Mesenchymal stem cell (in vitro differentiated cells and primary cell): ENCODE measurements at places on chromosomes 4 and X.
A peak's percentile ranks its signal among the peaks of the same experiment; 100 is the strongest.

DNA sequence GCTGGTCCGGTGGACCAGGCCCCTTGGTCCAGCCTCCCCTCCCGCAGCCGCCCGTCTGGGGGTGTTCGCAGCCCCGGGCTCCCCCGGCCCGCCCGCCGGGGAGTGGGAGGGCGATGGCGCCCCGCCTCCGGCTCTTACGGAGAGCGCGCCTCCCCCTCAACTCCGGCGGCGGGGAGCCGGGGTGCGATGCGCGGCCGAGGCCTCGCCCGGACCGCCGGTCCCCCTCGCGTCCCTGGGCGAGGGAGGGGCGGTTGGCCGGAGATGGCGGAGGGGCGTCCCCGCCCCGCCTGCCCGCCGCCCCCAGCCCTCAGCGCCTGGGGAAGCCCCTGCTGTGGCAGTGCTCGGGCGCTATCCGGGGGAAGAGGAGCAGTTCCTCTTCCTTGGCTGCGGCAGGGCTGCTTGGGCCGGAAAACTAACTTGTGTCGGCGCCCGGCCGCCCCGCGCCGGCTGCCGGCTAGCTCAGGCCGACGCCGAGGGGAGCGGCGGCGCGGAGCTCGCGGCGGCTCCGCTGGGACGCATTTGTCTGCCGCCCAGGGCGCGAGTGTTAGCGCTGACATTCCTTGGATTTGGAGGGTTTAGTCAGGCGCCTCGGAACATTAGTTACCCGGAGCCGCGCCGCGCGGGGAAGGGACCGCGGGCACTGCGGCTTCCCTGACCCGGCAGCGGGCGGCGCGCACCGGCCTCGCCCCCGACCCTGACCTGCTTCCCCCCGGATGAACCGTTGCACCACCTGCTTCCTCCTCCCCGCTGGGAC is 994 bp downstream of the GALNT7 start:
- peak; percentile 73 for DNase-seq

GRCh38 chr4:150268444-150268843 is 190.2 kb downstream of the DCLK2 start:
- peak; percentile 30 for DNase-seq

DNA sequence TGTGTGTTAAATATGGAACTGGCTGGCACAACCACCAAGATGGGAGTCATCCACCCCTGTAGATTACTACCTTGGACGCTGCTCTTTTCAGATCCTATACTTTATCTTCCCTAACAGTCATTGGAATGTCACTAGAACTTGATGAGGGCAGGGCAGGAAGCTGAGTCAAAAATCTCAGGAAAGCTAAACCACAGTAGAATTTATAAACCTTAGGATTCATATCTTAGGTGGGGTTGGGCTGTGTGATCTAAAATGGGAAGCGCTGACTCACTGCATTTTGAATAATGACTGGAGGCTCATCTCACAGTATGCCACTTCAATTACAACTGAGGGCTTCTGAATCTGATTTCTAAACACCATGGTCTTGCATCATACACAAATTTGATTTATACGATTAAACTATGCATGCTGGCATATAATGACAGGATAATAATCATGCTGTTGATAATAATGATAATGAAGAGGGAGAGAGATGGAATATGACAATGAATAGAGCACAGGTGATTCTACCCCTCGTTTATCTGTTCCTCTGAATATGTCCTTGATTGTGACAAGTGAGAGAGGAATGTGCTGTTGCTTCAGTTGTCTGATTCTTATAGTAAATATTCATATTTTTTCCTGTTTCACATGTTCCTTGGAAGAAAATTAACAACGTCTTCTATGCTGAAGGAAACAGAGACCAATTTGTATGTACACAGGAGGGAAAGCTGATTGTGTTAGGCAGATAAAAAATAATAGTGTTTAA is 270.3 kb upstream of the HS3ST1 start:
- peak; percentile 38 for DNase-seq

- no peak for DNase-seq
Measured at GRCh38 chr4:6795821-6796220, 13.3 kb downstream of the KIAA0232 start.

GRCh38 chrX:101229170-101229569 is 9.6 kb downstream of the DRP2 start:
- DNase-seq = peak; percentile 64

DNA sequence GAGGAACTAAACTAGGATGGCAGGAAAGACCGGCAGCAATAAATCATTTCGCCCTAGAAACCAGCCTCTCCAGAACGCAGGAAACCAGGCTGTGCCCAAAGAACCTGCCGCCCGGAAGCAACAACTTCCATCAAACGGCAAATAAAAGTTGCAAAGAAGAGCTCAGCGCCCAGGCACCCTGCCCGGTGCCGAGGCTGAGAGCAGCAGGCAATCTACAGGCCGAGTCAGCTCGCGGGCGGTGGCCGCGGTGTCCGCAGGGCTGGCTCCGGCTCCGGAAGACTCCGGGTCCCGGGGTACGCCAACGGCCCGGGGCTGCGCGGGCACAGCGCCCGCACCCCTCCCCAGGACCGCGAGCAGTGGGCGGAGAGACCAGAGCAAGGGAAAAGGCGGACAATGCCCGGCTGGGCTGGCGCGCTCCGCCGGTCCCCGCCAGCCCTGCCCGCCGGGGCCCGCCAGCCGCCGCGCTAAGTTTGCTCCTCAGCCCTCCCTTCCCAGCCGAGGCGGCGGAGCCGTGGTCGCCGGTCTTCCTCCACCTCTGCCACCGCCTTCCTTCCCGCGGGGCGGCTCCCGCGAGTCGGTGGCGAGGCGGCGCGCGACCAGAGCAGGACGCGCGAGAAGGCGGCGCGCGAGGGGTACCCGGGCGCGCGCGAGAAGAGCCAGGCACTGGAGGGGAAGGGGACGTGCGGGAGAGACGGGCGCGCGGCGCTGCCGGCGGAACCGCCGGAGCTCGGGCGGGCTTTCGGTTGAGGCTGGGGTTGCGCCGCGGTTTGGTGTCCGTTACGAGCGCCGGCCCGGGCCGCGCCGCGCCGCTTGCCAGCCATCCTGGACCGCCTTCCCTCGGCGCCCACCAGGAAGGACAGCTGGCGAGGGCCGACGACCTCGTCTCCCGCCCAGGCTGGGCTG is 733 bp downstream of the FRYL start:
- DNase-seq = peak; percentile 71

DNA sequence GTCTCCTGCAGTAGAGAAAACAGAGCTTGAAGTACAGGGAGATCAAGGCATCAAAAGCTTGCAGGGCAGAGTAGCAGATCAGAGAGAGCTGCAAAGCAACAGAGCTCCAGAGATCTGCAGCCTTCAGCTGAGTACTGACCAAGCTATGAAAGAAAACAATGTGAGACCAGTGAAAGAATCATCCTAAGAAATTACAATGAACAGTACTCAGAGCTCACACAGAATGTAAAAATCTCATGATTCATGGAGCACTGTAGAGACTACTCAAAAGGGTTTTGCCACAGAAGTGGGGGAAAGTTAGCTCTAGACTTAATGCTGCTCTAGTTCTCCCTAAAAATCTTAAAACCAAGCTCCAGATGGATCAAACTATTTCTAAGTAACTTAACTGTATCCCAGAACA is 80.0 kb upstream of the MAB21L2 start:
- no peak for DNase-seq

DNA sequence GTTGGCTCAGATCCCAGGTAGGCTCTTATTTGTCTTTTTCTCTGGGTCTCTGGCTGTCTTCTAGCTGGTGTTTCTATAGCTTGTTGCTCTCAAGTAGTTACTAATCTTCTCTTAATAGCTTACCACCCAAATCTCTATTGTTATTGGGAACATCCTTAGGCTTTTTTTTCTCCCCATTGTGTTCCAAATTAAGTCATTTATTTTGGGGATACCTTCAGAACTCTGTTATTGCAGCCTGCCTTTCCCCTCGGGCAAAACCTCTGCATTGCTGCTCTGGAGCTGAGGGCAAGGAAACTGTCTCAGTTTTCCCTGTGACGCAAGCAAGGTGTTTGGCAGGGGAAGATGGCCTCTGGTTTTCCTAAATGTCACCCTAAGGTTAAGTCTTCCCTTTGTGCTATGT is 338.1 kb upstream of the ZCCHC13 start:
- no peak for DNase-seq

- peak; percentile 72 for DNase-seq
Measured at GRCh38 chrX:118420462-118420861, 74.6 kb downstream of the WDR44 start.

GRCh38 chr4:105674011-105674410 is 34.5 kb downstream of the INTS12 start:
- no peak for DNase-seq

- DNase-seq = no peak
Measured at GRCh38 chrX:149993989-149994388, 55.7 kb upstream of the EOLA2 start.

DNA sequence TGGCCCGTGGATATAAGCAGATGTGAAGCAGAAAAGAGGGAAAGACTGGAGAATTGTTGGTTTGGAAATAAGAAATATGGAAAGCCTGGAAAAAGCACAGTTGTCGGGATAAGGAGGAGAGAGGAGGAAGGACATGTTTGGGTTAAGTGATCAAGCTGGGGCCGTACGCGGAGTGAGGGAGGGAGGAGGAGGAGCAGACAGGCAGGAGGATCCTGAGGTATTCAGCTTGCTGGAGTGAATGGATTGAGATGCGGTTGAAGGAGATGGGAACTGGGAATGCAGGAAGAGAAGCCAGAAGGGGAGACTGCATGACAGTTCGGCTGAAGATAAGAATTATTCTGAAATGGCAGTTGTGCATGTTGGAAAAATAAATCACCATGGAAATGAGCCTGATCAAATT is 21.2 kb downstream of the ZFP42 start:
- no peak for DNase-seq

GRCh38 chr4:140952717-140953116 is 180.6 kb downstream of the RNF150 start:
- DNase-seq = peak; percentile 35

DNA sequence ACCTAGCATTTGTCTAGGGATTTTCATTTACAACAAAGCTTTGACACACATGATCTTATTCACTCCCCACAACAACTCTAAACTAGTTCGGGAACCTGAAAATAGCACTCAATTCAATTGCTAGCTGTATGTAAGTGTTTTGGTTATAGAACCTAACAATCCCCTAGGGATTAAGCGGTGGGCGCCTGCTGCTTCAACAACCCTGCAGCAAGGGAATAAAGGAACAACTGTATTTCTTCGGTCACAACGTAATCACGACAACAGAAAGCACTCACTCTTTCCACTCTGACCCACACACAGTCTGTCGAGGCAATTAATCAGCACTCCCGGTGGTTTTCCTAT is 674 bp upstream of the DIAPH2 start:
- peak; percentile 35 for DNase-seq

DNA sequence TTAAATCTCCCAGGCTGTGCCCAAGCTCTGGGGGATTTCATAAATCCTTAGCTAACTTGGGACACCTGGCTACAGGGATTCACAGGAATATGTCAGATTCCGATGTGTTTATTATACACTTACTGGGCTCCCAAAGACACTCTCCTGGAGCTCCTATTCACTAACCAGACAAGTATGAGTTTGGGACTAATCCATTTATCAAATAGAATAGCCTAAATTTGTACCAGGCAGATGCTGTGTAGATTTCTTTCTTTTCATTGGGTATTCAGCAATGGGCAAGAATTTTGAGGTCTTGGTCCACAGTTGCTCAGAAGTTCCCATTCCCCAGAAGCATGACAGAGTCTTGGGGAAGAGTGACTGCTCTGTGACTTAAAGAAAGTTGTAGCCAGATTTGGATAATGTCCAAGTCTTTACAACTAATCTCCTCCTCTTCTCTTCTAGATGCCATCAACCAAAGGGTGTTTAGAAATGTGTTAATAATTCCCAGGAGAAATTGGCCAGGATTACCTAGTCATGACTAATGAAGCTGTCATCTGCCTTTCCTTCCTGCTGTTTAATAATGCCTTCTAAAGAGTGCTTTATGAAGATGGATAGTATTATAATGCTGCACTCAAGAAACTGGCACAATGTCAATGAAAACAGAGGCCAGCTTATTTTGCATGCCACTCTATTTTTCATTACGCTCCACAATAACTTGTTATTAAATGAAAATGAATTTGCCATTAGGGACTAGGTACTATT is 120.9 kb downstream of the CHIC2 start:
- peak; percentile 51 for DNase-seq

DNA sequence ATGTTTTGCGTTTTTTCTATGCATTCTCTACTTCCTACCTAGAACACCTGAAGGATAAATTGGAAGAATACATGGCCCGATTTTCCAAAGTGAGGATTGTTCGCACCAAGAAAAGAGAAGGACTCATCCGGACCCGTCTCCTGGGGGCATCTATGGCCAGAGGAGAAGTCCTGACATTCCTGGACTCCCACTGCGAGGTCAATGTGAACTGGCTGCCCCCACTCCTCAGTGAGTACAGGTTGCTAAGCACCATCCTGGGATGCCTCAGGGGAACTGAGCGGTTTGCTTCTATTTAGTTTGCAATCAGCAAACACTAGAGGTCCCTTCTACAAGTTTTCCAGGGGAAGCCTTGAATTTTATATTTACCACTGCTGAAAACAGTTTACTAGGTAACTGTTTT is 359.3 kb upstream of the GALNT7 start:
- no peak for DNase-seq

GRCh38 chr4:38179690-38180377 is 219.6 kb downstream of the PTTG2 start:
- peak; percentile 72 for DNase-seq

DNA sequence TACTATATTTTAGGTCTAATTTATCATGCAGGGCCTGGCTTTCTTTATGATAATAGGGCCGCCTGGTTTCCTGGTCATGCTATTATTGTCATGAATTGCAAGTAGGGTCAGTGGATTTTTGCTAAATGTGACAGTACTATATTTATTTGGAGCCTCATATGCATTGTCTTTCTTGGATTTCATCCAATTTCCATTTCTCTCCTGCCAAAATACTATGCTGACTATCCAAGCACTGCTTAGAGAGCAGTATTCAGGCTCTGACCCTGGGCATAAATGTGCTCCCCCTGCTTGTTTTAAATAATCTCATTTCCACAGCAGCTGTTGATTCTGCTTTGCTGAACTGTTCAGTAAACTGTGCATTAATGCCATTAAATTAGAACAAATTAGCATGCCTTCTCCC is 269.3 kb downstream of the GPM6A start:
- no peak for DNase-seq

- DNase-seq = peak; percentile 29
Measured at GRCh38 chr4:39548425-39549067, 21.3 kb upstream of the UGDH start.

- DNase-seq = no peak
Measured at GRCh38 chr4:24643774-24644520, 59.6 kb upstream of the DHX15 start.

DNA sequence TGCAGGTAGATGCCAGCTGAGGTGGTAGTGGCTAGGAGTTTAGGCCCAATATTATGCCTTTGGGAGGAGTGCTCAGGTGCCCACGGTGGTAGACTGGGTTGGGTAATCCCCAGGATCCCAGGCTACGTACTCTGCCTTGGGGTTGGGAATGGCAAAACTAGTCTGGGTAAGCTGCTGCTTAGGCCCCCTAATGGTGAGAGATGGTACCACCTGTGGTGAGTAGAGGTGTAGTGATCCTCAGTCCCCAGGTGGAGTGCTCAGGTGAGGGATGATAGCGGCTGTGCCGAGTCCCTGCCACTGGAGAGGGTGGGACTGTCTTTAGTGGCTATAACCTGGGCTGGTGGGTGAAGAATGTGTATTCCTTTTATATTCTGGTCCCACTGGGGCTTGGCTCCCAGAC is 75.2 kb downstream of the IL1RAPL2 start:
- DNase-seq = no peak

- DNase-seq = no peak
Measured at GRCh38 chrX:3044671-3045070, 3.4 kb downstream of the ARSF start.
